Astrocyte (in vitro differentiated cells and primary cell): ENCODE measurements at places on chromosomes 1 and 21. TPM values are rescaled to one million over a fixed set of nuclear protein-coding genes. Genes with fewer than 3 reads are reported as not detected.
A peak's percentile ranks its signal among the peaks of the same experiment; 100 is the strongest.

DDAH1 gene
- total RNA-seq = 76.7 and 112 TPM in 2 replicates

CADM3 gene
- 18.2 and 26.2 TPM in 2 replicates for total RNA-seq

MLLT11 gene
- total RNA-seq = 69.3 and 77.4 TPM in 2 replicates

DNA sequence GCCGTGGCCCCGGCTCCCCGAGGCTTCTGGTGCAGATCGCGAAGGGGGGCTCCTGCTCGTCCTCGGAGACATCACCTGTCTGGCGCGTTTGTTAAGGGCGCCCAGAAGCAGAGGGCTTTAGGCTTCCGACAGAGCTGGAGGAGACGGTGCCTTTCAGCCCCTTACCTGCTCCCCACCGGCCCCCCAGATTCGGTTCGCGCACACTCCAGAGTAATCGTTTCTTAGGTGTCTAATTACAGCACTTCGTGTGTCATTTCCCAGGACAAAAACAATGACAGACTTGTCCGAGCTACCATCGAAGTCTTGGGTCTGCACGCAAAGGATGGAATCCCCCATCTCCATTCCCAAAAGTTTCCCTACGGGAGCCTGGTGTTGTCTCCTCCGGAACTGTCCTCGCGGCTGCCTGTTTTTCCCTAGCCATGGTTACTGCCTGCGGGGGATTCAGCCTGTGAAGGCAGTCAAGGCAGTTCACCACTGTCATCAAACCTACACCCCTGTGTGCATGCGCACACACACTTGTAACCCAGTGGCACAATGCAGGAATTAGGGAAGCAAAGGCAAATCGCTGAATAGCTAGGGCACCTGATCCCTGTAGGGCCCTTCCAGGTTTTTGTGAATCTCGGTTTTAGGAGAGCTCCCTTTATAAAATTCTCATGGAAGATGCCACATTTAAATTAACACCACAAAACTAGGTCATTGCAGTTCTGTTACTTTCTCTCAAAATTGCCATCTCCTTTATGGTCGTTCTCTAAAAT lies 738 bp upstream of the CDC42BPA start:
- H3K27me3 ChIP-seq = no peaks in the 10 kb centered on the region
- peak; percentile 52 for DNase-seq
- peak overlapping the region; percentile 80 for H3K27ac ChIP-seq
- H3K4me3 ChIP-seq = peak overlapping the region; percentile 86
- no peaks in the 10 kb centered on the region for H3K4me1 ChIP-seq
